ENCODE measurements at places on chromosomes 7 and 10. TPM values are rescaled to one million over a fixed set of nuclear protein-coding genes. Genes with fewer than 3 reads are reported as not detected.

DNA sequence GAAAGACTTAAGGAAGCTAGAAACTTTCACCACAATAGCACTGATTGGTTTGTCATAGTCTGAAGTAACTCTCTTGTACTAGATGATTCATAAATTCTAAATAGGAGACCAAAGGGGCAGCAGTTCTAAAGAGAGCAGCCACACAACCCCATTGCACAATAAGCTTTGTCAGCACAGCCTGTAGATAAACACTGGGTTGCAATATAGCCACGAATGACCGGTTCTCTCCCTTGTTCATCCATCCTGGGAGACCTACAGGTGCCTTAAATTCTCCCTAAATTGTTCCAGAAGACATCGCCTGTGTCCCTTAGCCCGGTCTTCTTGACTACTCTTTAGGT, 167.0 kb downstream of the SNX13 start:
- DNase-seq, result peak; percentile 87

DNA sequence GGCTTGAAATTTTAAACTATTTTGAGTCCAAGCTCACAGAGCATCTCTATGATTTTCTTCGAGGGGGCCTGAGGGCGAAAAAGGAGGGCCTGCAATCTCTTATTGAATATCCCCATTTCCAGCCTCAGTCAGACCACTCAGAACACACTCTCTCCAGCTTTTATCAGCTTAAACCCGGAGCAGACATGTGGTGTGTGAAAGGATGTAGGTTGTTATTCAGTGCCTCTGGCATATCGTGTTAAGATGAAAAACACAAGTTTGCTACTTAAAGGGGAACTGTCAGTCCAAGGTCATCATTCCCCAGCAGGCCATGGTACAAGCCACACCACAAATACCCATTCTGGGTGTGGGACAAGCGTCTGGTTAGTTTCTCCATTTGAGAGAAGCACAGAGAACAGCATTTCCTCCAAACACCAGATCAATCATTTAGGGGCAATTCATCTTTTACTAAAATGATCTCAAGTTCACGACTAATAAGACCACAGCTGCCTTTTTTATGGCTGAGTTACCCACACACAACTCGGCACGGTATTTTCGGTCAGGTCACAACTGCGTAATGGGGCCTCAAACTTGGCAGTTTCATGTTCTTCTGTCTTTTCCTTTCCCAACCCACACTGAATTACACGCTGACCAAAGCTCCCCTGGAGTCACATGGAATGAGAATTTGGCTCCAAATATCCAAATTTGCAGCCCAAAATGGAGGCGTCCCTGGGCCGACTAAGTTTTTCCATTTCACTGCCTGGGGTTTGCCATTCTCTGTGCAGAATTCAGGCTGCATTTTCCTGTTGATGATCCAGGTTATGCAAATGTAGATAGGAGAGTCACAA, 188.4 kb downstream of the SEM1 start:
- DNase-seq, result no peak

GRCh38 chr10:72375585-72375984, 20.9 kb upstream of the DNAJB12 start:
- no peak for DNase-seq

DNA sequence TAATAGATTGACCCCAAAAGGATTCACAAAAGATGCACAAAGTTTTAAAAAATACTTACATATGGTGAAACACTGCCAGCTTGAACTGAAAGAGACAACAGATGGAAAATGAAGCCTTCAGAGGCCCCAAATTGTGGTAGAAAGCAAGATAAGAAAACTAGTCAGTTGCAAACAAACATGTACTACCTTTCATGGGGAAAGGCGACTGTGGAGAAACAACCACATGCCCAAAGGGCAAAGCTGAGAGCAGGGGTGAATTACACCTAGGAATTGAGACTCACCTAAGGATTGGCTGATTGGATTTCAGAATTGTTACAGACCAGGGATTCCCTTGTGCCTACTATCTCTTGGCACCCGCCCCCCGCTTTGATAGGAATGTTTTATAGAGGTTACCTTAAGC, 13.1 kb downstream of the EPC1 start:
- no peak for DNase-seq

- DNase-seq, result no peak
Measured at GRCh38 chr7:43878867-43879266, 9.6 kb upstream of the MRPS24 start.

- no peak for DNase-seq
Measured at GRCh38 chr7:26792576-26792975, 71.8 kb downstream of the SKAP2 start.

GRCh38 chr10:58189269-58189668, 78.4 kb downstream of the IPMK start:
- DNase-seq, result no peak

DNA sequence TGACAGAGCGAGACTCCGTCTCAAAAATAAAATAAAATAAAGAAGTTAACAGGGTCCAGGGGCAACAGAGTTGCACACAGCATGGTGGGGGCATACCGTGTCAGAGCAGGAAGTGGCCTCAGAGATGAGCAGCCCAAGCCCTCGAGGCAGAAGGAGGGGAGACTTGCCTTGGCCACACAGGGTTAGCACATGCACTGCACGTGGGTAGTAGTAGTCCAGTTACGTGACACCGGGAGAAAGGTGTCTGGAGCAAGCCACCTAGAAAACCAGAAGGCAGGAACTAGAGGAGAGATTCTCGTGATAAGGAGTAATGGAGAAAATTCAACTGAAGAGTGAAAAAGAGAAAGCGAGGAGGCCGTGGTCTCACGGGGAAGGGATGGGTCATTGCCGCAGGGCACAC, 9.8 kb upstream of the DENND2A start:
- no peak for DNase-seq

DNA sequence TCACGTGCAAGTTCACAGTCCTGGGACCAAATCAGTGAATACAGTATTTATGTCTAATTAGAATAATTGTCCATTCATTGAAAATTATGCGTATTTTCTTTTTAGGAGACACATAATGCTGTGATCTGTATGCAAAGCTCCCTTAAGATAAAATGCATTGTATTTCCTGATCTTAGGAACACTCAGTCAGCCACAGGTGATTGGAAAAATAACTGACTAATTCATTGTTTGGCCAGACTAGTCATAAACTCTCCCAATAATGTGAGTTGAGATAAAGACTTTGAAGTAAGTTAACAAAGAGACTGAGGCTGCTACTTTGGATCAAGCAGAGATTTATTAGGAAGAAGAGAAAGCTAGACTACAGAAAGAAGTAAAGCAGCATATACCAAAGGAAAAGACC, 182.2 kb downstream of the GNAI1 start:
- DNase-seq, result no peak

GRCh38 chr10:128411643-128412042, 285.4 kb upstream of the MKI67 start:
- DNase-seq, result no peak

DNA sequence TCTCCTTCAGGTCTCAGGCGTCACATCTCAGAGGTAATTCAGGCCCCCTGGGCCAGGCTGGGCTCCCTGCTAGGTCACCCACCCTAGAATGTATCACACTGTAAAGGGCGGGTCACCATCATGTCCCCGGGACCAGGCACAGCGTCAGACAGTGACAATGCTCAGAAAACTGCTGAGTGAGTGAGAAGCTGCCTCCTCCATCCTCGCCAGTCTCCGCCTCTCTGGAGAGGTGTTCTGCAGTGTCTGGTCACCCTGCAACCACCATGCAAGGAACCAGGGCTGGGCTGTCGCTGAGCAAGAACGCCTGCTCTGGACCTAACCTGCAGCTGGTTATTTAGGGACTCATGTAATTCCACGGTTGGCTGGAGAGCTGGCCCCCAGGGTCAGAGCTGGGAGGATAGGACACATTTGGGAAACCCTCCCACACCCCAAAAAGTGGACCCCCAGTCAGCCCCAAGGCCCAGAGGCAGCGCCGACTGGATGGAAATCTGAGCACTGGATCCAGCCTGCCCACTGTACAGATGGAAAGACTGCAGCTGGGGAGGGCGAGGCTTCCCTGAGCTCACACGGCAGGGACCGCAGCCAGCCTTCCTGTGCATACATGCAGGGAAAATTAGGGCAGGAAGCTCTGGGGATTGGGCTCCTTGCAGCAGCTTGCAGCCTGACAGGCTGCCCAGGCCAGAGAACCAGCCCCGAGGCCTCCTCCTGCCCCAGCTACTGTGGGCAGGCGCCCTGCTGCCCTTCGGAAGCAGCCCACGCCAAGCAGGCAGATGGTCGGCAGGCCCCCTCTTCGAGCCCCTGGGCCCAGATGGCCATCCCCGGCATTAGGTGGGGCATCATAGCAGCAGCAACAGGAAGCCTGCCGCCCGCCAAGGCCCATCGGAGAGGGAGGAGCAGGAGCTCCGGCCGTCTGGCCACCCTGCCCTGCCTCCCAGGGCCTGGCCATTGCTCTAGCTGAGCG, 105.4 kb upstream of the ZMIZ1 start:
- DNase-seq, result no peak

Gene FAM180A
- total RNA-seq, result not detected

Gene ELFN1
- total RNA-seq, result 0.23 TPM

Gene TUBB8
- total RNA-seq, result 0.29 TPM

Gene H2BK1
- total RNA-seq, result not detected

Measured in epithelial cell of proximal tubule (primary cell).